ENCODE measurements at places on chromosomes 1 and 21.

- no peak for DNase-seq
These were observed 80.0 kb downstream of the HUNK start for GRCh38 chr21:31952828-31953227.

DNA sequence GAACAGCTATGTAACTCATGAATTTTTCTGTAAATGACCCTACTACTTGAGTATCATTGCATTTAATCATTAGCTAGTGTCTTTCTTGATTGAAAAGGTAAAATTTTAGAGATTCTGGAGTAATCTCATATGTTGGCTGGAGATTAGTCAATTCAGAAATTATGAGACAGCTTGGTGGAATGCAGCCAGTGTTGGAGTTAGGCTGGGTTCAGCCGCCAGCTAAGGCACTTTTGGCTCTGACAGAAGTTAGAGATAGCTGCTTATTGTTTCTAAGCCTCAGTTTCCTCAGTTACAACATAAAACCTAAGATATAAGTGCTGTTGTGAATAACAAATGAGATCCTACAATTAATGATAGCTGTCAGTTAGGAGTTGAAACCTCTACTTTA, 49.4 kb downstream of the TBCE start:
- no peak for DNase-seq

DNA sequence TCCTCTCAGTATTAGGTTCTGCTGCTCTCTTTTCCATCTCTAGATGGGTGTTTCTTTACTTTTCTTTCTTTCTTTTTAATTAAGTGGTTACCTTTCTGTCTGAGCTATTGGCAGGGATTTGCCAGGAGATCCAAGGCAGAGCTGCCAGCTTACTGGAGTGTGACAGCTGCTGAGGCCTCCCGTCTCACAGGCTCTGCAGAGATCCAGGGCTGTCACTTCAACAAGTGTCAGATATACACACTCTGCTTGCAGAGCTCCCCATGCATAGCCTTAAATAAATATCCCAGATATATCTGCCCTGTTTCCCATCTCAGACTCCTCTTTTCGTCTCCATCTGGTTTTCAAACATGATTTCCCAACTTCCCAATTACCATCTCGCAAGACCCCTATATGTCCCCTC, 124.3 kb downstream of the NOS1AP start:
- DNase-seq = no peak

DNA sequence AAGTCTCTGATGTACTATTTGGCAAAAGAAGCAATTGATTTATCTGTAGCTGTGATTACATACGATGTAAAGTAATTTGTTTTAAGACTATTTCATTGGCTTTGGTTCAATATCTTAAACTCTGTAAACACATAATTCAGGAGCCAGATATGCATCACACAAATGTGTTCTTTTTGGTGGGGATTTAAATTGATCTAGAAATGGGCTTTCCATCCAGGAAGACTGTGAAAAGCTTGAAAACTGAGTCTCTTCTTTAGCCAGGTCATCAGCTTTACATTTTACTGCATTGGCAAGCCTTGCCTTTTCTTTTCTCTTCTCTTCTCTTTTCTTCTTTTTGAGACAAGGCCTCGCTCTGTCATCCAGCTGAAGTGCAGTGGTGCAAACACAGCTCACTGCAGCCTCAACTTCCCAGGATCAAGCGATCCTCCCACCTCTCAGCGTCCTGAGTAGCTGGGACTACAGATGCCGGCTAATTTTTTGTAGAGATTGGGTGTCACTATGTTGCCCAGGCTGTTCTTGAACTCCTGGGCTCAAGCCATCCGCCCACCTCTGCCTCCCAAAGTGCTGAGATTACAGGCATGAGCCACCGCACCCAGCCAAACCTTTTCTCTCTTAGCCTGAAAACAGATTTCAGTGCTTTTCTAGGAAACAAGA, 1.4 kb downstream of the RCAN3 start:
- no peak for DNase-seq

- DNase-seq = peak; percentile 54
These were observed at the start of gene SYNC for GRCh38 chr1:32702599-32703478. SYNC (minus strand) TSS chr1:32702770; CDS start chr1:32702660, 110 bp downstream.

DNA sequence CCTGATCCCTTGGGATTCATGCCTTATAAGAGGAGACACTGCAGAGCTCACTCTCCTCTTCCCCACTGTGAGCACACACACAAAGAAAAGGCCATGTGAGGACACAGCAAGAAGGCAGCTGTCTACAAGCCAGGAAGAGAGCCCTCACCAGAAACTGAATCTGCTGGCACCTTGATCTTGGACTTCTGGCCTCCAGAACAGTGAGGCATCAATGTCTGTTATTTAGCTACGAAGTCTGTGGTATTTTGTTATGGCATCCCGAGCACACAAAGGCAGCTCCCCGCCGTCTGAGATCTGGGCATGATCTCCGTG, 47.1 kb upstream of the RPL11 start:
- no peak for DNase-seq

DNA sequence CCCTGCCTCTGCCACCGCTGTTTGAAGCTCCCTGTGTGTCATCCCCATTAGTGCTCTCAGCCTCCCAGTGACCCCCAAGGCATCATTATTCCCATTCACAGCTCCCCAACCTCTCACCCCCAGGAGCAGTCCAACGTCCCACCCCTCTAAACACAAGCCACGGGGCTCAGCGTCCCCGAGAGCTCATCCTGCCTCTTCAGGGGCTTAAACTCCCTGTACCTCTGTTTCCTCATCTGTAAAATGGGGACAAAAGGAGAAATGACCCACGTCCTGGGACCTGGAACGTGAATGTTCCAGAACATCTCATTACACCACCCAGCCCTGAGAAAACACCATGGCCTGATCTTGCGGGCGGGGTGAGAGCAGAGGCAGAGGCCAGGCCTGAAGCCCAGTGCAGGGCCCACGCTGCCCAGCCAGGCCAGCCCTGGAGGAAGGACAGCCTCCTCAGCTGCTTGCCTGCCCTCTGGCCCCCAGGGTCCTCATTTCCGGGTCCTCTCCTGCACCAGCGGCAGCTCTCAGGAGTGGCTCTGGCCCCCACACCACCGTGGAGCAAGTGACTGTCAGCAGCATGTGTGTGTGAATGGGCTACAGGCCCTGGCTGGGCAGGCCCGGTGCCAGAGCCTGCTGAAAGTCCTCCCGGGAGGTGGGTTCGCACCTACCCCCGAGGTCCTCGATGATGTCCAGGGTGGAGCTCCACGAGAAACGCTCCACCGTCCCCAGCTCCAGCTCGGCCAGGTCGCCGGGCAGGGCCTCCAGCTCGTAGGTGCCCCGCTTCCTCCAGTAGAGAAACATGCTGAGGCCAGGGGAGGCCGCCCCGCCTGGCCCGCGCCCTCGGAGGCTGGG, 14.1 kb upstream of the PLEKHG5 start:
- DNase-seq = no peak

DNA sequence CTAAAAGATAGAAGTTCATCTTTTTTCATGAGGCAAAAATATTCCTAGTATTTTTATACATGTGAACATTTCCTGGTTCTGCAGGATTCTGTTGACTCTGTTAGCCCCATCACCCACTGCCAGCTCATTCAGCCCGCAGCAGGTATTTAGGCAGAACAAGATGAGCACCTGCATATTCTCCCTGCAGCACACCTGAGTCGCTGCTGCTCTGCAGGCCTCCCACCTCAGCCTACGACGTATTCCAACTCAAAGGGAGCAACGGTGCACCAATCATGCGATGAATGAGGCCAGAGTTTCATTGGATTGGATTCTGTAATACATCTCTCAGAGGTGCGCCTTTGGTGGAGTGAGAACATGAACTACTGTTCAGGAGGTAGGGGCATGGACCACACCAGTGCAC, 87.6 kb downstream of the CNIH3 start:
- DNase-seq = no peak

DNA sequence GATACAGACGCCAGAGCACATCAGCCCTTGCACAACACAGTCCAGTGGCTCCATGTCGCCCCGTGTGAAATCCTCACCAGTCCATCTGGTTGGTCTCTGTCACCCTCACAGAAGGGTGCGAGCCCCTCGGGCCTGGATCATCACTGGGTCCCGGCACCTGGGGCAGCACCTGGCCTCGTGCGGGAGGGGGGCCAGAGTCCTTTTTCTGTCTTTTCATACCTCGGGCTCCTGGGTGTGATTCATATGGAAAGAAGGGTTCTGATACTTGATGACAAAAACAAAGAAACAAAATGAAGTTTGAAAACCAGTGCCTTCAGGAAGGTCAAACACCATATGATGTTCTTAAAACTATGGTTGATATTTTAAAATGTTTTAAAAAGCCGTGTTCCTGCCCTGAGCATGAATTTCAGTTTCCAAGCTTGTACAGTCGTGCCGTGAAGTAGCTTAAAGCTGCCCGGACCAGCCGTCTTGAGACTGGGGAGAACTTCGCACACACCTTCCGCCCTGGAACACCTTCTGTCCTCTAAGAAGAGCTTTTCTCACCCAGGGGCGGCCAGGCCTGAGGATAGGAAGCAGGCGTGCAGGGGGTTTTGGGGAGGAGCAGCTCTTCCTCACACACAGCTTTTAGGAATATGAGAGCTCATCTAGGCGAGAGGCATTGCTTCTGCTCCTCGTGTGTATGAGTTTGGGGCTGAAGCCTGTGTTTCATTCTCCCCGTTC, 35.2 kb downstream of the SLC37A1 start:
- no peak for DNase-seq

DNA sequence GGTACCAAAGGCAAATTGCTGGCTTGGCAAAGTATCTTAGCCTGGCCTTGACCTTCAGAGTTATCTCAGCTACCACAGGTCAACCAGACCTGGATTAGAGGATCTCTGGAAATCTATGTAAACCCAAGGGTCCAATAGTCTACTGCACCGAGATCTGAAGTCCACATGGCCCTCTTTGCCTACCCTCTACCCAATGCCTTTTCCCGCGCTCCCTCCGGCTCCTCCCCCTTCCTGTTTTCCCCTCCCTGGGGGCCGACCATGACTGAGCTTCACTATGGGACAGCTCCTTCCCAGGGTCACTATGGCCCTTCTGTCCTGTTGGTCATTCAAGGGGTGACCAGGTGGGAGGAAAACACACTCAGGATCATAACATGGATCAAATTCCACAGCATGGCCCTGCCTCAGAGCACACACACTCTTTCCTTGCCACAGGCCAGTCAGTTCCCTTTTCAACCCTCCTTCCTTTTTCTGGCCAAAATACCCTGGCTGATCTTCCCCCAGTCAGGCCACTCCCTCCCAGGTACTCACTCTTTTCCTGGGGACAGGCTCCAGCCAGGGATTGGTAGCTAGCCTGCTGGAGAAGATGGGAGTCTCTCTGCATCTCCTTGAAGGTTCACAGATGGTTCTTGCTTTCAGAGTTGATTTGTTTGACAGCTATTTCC, 19.1 kb upstream of the TMEM183A start:
- no peak for DNase-seq

GRCh38 chr21:41161428-41161827, 6.5 kb upstream of the BACE2 start:
- DNase-seq = no peak

DNA sequence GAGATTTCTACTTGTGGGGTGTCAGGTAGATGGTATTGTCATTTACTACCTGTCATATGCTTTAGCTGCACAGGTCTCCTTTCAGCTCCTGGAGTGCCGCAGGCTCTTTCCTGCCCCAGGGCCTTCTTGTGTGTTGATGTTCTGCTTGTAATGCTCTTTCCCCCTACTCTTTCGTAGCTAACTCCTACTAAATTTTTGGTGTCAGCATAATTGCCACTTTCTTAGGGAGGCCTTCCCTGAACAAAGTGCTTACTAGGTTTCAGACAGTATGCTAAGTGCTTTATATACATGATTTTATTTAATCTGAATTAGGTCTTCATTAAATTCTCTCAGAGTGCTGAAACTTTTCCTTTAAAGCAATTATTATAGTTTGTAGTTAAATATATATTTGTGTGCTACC, 4.8 kb upstream of the THEM4 start:
- no peak for DNase-seq

GRCh38 chr1:230155021-230155420, 88.0 kb downstream of the GALNT2 start:
- no peak for DNase-seq

DNA sequence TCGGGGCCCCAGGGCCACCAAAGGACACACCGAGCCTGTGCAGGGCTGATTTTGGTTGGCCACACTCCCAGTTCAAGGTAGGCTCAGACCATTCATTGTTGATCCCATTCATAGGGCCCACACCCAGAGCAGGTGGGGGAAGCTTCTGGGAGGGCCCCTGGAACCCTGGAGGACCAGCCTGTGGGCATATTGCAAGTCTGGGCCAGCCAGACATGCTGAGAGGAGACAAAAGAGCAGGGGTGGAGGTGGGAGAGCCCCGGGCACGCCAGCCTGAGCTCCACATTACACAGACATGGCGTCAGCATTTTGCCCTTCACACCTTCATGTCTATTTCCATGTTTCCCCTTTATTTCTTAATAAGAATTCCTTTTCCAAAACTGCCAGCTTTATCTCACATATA, 25.7 kb downstream of the PMVK start:
- DNase-seq = no peak

DNA sequence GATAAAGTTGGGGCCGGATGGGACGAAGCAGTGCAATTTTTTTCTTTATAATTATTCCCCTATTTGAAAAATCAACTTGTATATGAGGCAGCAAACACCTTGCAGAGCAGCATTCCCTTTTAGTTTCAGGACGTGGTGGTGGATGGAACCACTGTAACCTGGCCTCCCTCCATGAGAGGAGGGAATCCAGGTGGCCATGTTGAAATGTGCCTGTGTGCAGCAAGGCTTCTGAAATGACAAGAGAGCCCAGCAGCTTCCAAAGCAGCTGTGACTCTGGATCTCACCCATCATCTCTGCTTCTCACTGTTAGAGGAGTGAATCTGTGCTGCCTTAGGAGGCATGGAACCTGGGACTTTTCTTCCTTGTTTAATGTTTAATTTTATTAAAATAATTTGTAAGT, 42.3 kb downstream of the NFIA start:
- no peak for DNase-seq

DNA sequence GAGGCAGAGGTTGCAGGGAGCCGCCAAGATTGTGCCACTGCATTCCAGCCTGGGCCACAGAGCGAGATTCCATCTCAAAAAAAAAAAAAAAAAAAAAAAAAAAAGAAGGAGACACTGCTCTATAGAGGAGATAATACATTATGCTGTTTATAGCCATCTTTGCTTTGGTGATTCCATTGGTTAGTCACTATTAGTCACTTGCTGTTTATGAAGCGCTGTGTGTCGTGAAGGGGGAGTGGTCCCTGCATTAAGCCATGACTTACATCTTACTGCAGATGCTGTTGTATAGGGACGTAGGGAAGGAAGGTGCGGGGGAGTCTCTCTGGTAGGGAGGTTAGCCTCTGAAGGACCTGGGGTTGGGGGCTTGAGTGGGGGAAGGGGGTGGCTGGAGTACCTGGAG, 48.3 kb downstream of the HUNK start:
- DNase-seq = no peak
